Stimulated activated CD8-positive, alpha-beta memory T cell treated with anti-CD3 and anti-CD28 coated beads, Interleukin-12 subunit alpha, Interleukin-12 subunit beta, amount 100 ng/mL, for 4 hours (primary cell): ENCODE measurements at places on chromosomes 4 and X.

GRCh38 chrX:129233786-129234185 is 289.5 kb downstream of the SMARCA1 start:
- DNase-seq: no peak

DNA sequence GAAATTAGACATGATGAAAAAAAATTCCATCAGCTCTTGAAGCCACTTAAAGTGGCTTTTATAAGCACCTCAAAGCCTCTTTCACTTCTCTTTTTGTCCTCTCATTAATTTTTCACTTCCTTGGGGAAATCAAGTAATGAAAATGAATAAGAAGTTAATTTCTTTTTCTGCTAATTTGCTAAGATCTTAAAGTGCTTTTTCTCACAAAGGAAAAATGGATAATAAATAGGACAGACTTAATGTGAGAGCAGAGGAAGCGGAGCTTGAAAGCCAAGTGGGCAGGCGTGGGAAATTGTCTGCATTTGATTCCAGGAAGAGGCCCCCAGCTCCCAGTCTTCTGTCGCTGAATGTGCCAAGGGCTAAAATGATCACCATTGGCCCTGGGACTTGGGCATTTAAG is 28.6 kb downstream of the CDS1 start:
- no peak for DNase-seq

DNA sequence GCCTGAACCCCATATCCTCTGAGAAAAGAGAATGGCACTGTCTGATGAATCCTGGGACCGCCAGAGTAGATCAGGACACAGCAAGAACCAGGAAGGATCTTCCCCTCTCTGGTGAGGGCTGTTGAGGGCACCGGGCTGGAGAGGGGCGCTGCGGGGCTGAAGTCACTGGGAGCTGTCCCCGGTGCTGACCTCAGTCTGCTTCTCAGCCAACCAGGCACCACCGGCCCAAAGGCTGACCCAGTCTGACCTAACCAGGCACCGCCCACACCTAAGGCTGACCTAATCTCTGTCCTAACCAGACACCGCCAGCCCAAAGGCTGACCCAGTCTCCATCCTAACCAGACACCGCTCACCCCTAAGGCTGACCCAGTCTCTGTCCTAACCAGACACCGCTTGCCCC is 82.8 kb downstream of the CPZ start:
- DNase-seq: no peak

DNA sequence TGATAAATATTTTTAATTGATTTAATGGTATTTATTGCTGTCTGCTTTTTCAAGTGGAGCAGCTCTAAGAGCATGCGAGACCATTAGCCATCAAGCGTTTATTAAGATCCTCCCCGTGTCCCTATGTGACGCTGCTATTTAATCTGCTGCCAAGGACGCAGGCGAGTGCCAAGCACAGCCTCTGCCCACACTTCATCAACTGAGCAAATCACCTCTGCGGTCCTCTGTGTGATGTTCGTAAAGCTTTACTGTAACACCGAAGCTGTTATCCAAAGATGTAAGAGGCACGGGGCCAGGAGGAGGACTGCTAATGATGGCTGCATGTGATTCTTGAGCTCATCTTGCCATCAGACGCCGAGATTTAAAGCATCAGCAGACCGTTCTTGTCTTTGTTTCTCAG is 79.5 kb downstream of the STOX2 start:
- no peak for DNase-seq
